Retina (tissue), 1 donor: ENCODE measurements at places on chromosomes 3 and 15.

- DNase-seq: peak; percentile 50
Measured at GRCh38 chr15:41892621-41893421, 1.0 kb downstream of the SPTBN5 start.

- DNase-seq: no peak
Measured at GRCh38 chr3:6821411-6821810, 39.5 kb upstream of the GRM7 start.

- no peak for DNase-seq
Measured at GRCh38 chr3:111690242-111690641, 95.1 kb upstream of the ZBED2 start.

DNA sequence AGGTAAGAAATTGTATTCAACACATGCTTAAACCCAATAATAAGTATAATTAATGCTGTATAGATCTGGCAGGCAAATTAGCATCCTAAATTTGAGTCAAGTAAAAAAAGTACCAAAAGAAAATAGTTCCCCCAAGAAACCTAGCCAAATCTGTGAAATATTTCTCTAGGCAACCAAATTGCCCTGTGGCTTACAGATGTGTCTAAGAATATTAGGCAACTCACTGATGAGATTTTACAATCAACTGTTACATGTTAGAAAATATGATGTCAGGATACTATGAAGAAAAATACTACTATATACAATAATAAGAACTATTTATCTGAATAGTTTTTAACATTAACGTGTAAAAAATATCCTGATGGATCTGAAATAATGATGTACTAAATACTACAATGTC lies 397.1 kb downstream of the TIGIT start:
- no peak for DNase-seq

GRCh38 chr15:58724466-58724865 lies 25.0 kb downstream of the ADAM10 start:
- no peak for DNase-seq

- no peak for DNase-seq
Measured at GRCh38 chr15:58777107-58777506, 6.0 kb downstream of the MINDY2 start.

DNA sequence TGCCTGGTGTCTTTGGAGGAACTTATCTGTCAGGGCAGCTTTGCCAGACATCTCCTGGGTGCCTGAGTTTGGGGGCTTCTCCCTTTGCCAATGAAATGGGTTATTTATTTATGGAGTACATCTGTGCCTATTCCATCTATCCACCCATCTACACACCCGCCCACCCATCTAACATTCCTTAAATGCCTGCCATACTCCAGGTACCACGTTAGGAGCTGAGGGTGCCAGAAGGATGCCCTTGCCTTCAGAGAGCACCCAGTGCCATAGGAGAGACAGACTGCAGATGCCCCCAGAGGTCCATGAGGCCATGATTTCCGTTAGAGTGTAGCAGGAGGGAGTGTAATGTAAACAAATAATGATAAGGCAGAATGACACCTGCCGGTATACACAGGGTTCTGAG lies 21.8 kb upstream of the KIF23 start:
- DNase-seq: no peak

- no peak for DNase-seq
Measured at GRCh38 chr3:27633224-27633545, 88.9 kb downstream of the EOMES start.

DNA sequence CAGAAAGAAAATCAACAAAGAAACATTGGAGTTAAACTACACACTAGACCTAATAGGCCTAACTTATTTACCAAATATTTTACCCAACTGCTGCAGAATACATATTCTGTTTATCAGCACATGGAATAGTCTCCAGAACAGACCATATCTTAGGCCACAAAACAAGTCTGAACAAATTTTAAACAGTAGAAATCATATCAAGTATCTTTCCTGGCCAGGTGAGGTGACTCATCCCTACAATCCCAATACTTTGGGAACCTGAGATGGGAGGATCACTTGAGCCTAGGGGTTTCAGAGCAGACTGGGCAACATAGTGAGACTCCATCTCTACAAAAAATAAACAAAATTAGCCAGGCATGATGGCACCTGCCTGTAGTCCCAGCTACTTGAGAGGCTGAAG lies 18.1 kb upstream of the KPNA4 start:
- DNase-seq: no peak

DNA sequence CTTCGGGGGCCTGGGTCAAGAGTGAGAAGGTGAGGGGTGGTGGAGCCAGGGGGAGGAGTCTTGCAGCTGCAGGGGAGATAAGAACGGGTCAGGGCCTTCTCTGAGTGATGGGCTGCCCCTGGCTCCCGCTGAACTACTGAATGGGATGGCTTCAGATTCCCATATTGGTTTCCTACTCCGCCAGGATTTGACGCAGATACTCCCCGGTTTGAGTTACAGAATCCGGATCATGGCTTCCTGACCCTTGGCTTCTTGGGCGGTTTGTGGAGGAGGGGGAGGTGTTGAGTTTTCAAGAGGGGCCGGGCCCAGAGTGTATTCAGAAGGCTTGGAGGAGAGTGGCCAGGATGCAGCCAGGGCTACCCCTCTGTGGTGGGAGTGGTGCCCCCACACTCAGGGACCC lies 119.9 kb upstream of the ATP2B2 start:
- DNase-seq: no peak

- DNase-seq: no peak
Measured at GRCh38 chr3:463252-464192, 267.0 kb downstream of the CHL1 start.

DNA sequence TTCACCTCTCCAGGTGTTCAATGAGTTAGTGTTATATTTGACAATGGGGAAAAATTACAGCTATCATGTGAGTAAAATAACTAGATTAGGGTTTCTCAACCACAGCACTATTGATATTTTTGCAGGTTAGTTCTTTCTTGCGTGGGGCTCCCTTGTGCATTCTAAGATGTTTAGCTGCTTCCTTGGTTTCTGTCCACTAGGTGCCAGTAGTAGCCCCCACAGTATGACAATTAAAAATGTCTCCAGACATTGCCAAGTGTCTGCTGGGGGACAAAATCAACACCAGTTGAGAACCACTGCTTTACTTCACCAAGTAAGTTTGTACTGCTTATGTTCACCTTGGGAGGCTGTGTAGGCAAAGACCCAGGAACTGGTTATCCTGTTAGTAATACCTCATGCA lies 618.7 kb downstream of the EDEM1 start:
- no peak for DNase-seq

DNA sequence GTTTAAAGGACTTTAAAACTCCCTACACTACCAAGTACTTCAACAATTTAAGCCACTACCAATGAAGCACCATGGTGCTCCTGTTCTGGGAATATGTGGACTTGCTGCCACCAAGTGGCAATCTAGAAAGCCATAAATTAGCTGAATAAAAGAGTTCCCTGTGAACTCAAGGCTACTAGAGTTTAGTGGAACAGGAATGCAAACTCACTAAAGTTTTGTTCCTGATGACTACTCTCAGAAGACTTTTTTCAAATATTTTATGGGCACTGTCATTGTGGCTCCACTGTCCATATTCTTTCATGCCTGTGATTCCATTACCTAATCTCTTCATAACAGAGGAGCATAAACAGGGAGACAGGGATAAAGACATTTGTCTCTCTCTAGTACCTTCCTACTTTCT lies 63.9 kb downstream of the TMCC1 start:
- DNase-seq: peak; percentile 36

DNA sequence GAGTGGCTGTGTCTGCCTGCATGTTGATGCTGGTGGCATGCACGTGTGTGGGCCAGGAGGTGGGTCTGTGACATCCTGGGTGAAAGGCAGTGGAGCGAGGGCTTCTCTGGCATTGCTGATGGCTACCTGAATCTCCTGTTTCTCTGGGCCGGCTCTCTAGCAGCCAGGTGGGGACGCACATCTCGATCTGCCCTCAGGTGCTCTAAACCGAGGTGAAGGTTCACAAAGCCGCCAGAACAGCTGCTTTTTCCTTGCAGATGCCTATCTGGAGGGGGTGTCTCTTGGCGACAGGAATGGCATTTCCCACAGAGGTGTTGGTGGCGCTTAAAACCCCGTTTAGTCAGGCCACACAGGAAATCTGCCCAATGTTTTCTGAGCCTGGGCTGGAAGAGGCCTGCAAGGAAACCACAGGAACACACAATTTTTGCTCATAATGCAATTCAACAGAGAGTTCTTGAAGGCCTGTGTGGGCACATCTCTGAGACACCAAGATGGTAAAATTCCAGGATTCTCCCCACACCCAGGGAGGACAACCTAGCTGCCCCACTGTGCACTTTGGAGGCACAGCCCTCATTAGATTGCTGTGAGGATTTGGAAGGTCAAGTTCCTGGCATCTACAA lies 11.9 kb downstream of the TMEM158 start:
- DNase-seq: no peak

GRCh38 chr3:176579711-176580185 lies 617.5 kb downstream of the TBL1XR1 start:
- DNase-seq: no peak

- DNase-seq: no peak
Measured at GRCh38 chr15:92900731-92901071, 577 bp downstream of the CHD2 start.

- no peak for DNase-seq
Measured at GRCh38 chr3:194285024-194285849, 65.9 kb downstream of the CPN2 start.

DNA sequence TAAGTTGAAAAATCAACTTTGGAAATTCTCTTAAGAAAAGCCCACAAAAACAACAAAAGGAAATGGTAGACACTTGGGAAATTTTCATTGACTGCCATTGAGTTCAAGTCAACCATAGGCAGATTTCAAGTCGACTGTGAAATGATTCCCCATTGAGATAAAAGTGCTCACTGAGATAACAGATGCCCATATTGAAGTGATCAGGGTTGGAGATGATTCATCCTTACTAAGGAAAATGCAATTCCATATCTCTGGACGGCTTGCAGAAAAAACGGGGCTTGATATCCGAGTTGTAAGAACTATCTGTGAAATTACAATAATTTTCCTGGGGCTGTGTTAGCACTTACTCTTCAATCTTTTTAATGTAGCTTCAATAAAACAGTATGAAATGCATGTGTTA lies 373.1 kb upstream of the THRB start:
- DNase-seq: no peak

- no peak for DNase-seq
Measured at GRCh38 chr3:101791778-101792177, 12.8 kb downstream of the NXPE3 start.

DNA sequence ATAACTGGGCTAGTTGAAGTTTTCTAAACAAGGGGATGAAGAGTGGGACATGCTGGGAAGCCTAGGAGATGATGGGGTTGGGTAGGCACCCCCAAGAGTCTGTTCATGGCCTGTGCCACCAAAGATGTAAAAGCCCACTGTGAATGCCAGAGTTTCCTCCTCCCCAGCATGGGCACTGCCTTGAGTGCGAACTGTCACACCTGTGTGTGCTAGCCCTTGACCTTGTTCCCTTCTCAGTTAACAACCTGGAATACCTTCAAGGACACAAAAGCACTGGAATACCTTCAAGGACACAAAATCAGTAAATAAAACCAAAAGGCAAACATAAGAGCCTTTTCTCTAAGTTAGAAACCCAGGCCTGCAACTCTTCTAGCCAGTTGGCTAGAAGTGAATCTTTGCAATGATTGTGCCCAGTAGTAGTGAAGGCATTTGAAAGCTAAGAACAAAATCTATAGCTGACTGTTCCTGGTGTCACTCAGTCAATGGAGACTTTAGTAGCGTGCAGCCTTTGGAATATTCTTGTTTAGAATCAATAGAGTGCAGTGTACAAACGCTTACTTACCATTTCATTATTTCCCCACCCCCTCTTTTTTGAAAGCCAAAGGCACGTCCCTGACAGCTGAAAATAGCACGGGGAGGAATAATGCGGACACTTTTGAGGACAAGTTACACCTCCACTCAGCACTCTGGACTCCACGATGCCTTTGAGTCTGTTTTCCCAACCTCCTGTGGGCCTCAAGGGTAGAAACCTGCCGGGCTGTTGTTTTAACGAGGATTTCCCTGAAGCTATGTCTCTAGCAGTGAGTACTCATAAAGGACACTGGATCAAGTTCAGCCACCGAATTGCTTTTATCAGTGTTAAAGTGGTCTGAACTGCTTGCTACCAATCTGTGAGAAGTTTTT lies 24.2 kb downstream of the PSMD6 start:
- no peak for DNase-seq

DNA sequence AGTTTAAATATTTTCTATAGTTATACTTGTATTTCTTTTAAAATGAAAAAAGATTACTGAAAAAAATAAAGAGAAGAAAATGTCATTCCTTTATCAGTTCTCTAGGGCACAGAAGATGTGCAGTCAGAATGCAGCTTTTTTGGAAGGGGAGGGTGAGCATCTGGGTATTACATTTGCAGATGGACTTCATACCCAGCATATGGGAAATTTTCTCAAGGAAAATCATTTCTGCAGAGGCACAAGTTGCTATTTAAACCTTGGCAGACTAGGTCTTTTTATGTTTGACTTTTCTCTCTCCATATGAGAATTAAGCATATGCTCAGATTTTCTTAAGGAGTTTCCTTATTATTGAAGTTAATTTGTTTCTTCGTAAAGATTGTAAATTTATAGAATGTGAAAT lies 39.5 kb upstream of the ZNF385D start:
- no peak for DNase-seq

DNA sequence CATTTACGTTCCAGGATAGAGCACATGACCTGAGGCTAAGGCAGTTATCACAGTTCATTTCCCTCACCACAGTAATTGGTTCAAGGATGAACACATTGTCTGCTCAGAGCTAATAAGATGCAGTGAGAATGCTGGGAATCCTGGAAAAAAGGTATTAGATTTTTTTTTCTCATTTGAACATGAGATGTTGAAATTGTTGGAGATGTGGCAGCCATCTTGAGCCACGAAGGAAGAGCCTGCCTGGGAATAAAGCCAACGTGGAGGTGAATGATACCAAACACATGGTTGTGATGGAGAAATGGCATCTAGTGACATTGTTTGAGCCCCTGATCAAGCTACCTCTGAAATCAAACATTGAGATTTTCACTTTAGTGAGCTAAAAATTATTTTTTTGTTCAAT lies 16.0 kb upstream of the STT3B start:
- DNase-seq: no peak

DNA sequence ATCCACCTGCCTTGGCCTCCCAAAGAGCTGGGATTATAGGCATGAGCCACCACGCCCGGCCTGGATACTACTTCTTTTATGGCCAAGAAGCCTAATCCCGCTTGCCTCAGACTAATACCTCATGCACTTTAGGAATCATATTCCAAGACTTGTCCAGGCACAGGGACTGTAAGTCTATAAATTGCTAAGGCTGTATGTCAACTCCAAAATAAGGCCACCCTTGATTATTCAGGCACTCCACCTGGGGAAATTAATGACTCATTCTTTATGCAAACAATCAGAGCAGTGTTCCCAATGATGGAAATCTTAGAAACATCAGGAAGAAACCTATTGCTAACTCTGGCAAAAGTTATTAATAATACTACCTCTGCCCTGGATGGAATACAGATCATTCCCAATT lies 98.4 kb downstream of the ERC2 start:
- no peak for DNase-seq

- DNase-seq: peak; percentile 67
Measured at GRCh38 chr15:51229907-51230330, 108.5 kb downstream of the CYP19A1 start.

- DNase-seq: no peak
Measured at GRCh38 chr15:72511536-72511935, 37.4 kb downstream of the ARIH1 start.
